ENCODE measurements at places on chromosomes 13 and 19.

- DNase-seq = peak; percentile 65
Observed at GRCh38 chr19:29323021-29323430, 110.1 kb upstream of the UQCRFS1 start.

GRCh38 chr13:95030821-95031343, 270.4 kb downstream of the ABCC4 start:
- no peak for DNase-seq

GRCh38 chr19:38070573-38070972, 153.4 kb downstream of the DPF1 start:
- DNase-seq = no peak

- no peak for DNase-seq
Observed at GRCh38 chr19:40744554-40745401, 5.5 kb downstream of the ACTMAP start.

DNA sequence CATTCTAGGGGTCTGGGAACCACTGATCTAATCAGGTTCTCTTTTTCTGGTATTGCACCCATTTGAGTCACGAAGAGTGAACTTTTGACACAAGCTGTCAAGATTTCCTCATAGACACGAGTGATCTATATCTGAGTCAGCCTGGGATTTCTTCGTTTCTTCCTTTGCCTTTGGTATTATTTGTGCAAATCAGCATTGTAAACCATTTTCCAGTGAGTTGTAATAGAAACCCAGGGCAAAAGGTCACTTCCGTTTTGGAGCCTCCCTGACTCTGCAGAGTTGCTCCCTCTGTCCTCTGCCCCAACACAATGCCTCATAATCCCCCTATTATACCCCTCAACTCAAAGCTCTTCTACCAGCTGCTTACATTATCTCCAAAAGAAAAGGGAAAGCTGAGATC, 615.1 kb downstream of the EFNB2 start:
- no peak for DNase-seq

GRCh38 chr13:49216334-49216733, 3.8 kb upstream of the MLNR start:
- no peak for DNase-seq

GRCh38 chr19:48455908-48456562, 661 bp downstream of the KCNJ14 start:
- DNase-seq = no peak

DNA sequence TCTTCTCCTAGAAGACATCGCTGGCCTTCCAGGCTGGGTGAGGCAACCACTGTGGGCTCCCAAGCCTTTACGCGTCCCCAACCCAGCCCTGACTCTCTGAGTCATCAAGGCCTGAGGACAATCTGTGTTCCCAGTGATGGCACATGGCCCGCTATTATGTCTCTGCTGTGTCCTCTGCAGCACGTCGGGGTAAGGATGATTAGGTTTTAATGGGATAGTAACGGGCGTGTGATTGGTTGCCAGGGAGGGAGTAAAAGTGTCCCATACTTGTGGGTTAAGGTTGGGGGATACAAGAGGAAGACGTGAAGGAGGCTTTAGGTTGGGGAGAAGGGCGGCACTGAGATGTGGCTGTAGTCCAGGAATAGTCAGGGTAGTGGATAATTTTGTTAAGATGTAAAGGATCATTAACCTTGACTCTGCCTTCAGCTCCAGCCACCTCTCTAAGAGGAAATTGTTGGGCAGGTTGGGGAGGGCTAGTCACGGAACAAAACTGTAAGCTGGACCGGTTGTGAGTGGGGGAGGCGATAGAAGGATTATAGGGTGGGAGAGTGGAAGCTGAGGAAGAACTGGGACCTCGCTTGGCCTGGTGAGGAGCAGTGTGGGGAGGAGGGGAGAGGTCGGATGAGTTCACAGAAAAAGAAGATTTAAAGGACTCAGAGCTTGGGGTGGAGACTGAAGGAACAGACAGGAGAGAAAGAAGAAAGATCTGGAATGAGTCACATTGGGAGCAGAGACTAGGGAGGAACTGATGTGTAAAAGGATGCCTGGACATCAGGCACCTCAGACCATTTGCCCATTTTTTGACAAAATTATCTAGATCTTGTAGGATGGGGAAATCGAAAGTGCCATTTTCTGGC, 27.9 kb upstream of the IGFL1 start:
- DNase-seq = no peak

- peak; percentile 82 for DNase-seq
Observed at GRCh38 chr19:58551577-58552471, 3.1 kb downstream of the CHMP2A start.

GRCh38 chr19:35555301-35556005, 8.0 kb downstream of the ATP4A start:
- DNase-seq = no peak

DNA sequence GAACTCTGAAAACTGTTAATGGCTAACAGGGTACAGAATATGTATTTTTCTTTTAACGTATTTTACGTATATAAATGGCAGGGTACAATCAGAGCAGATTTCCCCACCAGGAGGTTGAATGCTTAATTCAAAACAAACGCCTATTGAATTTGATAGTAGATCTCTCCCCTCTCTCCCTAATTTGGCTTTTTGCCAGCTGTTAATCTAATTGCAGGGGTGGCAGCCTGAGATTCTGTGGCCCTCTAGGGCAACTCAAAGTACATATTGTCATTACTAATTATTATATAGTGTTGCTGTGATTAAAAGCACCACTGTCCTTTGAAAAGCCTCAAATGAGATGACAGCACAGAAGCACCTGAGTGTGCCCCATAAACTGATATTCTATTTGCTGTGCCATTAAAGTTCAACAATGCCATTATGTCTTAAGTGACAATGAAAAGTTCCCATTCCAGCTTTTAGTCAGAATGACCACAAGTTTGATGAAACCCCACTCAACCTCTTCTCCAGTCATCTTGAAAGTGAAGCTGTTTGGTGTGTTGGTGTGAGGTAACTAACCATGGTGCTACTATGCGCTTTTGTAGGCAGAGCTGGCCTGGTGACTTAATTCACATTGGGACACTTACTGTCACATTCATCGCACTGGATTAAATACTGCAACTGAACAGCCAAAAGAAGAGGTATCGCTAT, 351.4 kb downstream of the KCNRG start:
- DNase-seq = no peak

GRCh38 chr13:26980099-26981031, 191.2 kb downstream of the USP12 start:
- no peak for DNase-seq

DNA sequence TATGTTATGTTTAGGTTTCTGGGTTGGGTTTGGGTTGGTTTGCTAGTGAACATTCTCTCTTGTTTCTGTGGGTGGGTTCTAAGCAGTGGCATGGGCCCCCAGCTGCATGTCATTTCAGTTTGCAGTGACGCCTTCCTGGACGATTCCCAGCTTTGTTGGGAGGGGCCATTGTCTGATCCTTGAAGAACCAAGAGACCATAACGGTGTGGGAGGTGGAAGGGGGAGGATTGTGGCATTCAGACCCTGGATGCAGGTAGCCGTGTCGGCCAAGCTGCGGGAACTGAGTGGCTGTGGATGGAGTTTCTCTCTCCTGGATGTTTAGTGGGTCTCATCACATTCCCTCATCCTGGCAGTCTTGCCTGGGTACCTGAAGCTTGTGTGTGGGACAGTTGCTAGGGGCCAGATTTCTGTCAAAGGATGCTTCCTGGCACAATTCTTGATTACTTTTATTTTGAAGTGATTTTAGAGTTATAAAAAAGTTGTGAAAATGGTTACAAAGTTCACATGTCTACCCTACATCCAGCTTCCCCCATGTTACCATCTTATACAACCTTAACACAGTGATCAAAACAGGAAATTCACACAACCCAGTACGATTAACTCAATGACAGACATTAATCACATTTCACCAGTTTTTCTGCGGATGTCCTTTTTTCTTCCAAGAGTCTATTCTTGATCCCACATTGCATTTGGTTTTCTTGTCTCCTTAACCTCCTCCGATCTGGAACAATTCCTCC, 123.8 kb downstream of the SIPA1L3 start:
- no peak for DNase-seq

DNA sequence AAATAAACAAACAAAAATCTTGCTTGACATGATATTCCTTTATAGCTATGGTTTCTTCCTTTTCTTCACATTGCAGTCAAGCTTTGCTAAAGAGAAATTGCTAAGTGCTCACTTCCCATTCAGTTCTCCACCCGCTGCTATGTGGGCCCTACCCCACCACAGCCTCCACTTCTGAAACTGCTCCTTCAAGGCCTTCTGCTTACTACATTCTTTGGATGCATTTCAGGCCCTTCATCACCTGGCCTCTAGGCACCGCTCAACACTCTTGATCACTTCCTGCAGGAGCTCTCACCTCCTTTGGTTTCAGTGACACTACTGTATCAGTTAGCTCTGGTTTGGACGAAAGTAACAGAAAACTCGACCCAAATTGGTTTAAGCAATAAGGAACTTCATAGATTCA, 72.4 kb downstream of the KLF5 start:
- DNase-seq = no peak

- no peak for DNase-seq
Observed at GRCh38 chr13:60689571-60689970, 292.6 kb downstream of the TDRD3 start.

GRCh38 chr13:77124423-77124822, 97.5 kb upstream of the FBXL3 start:
- DNase-seq = no peak

DNA sequence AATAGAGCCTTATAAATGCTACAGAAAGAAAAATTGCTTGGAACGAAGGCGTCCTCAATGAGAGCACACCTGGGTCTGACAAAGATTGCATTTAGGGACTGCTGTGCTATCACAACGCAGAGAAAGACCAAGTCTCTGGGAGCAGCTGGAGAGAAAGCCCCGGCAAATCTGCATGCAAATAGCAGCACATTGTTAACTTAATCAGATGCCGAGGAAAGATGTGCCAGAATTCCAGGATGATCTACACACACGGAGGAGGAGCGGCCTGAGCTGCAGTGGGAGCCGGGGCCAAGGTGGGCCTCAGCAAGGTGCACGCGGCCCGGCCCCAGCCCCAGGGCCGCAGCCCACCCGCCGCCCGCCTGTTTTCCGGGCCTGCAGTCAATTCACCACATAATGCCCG, 1.4 kb downstream of the ZNF536 start:
- DNase-seq = no peak

DNA sequence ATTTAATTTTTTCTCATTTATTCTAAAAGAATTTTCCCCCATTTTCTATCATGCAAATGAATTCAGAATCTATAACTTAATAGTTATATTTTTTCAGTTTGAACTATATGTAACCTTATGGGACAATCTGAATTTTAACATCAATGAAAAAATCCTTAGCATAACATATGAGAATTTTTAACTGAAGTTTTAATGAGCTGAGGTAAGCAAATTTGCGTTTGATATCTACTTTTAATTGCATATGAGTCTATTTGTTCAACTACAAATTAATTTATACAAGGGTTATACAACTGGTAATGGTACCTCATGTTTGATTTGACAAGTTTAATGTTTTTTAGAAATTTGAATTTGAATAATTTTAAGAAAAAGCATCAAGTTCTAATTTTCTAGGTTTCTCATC, 384.4 kb upstream of the PCDH9 start:
- DNase-seq = no peak

- DNase-seq = no peak
Observed at GRCh38 chr13:47039106-47039505, 142.3 kb upstream of the HTR2A start.

GRCh38 chr13:43319617-43320444, 296.4 kb downstream of the DNAJC15 start:
- no peak for DNase-seq

DNA sequence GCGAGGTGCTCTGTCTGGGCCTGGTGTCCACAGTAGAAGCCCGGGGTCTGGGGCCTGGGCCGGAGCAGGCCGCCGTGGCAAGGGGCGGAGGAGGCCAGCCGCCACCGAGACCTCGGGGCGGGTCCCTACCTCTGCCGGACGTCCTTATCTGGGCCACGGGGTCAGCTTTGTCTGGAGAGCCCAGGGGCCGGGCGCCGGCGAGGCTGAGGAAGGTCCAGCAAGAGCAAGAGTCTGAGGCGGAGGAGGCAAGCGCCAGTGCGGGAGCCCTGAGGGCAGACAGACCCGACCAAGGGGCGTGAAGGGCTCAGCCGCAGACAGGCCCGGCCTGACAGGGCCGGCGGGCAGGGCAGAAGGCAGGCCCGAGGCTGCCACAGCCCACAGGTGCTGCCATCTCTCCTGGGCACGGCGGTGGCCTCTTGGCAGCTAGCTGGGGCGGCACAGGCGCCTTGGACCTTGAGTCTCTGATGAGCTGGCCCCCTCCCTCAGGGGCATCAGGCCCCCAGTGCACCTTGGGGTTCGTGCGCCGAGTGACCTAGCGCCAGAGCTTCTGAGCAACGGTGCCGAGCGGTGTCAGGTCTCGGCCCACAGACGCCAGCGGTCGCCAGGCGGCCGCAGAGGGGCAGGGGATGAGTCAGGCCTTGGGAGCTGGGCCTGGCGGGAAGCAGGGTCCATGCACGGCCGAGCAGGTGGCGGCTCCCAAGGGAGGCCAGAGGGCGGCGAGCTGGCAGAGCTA, 19.1 kb upstream of the AKAP8 start:
- no peak for DNase-seq

DNA sequence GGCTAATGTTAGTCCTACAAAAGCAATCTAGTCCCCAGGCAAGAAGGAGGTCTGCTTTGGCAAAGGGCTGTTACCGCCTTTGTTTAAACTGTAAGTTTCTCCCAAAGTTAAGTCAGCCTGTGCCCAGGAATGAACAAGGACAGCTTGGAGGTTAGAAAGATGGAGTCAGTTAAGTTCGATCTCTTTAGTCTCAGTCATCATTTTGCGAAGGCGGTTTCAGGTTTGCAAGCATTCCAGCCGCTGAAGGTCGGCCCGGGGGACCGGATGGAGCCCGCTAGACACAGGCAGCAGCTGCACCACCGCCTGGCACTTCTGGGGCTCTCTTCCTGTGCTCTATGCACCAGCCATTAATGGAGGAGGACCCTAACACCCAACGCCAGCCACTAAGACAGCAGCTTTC, 91.3 kb downstream of the STK24 start:
- no peak for DNase-seq

- peak; percentile 90 for DNase-seq
Observed at GRCh38 chr13:32031025-32031814, at the start of gene FRY. Gene FRY, plus strand, starts transcription at chr13:32031774. Its CDS starts 22 bp downstream, at chr13:32031796.
